ENCODE measurements at places on chromosomes 7 and 10.

DNA sequence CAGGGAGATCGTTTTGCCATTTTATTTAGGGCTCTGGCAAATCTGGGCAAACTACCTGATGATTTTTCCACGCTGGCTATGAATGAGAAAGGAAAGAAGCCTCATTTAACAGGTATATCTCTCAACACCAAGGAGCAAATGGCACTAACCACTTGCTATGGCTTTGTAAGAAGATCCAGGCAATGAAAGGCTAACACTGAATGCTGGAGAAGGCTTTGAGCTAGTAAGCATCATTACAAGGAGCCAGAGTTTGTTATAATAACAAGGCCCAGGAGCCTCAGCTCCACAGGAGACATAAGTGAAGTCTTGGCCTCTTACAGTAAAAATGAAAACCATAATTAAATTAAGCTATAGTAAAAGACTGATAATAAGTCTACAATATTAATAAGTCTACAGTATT, 123.1 kb downstream of the CNOT4 start:
- DNase-seq = no peak

- no peak for DNase-seq
Measured at GRCh38 chr7:76054123-76055120, 6.5 kb downstream of the MDH2 start.

- no peak for DNase-seq
Measured at GRCh38 chr7:39890411-39890810, 59.6 kb upstream of the CDK13 start.

- no peak for DNase-seq
Measured at GRCh38 chr7:27046854-27047549, 48.8 kb downstream of the HOXA1 start.

- DNase-seq = no peak
Measured at GRCh38 chr7:7895004-7895650, 73.5 kb upstream of the GLCCI1 start.

DNA sequence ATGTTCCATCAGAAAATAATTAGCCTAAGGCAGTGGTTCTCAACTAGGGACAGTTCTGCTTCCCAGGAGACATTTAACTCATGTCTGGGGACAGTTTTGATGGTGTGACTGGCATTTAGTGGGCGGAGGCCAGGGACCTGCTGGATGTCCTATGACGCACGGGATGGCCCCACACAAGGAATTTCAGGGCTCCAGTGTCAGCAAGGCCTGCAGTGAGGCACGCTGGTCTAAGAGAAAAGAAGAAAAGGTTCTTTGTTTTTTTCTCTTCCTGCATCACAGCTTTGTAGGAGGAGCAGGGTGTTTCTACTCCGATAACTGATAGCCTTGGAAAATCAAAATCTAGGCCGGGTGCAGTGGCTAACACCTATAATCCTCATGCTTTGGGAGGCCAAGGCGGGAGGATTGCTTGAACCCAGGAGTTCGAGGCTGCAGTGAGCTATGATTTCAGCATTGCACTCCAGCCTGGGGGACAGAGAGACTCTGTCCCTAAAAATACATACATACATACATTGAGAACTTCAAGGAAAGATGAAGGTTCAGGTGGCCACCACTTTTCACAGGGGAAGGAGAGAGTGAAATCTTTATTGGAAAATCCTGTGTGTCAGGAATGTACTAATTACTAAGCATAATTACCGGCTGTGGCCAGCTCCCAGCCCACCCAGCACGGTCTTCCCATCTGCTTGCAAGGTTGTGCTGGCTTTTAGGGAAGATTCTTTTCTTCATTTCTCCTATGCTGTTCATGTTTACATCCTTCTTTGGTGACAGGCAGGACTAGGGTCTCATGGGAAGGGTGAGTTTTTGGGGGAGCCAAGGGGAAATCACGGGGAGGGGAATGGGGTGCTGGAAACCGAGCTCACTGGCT, 150.4 kb downstream of the ACTR3B start:
- DNase-seq = no peak

- DNase-seq = no peak
Measured at GRCh38 chr10:114102256-114102655, 58.6 kb downstream of the ADRB1 start.

DNA sequence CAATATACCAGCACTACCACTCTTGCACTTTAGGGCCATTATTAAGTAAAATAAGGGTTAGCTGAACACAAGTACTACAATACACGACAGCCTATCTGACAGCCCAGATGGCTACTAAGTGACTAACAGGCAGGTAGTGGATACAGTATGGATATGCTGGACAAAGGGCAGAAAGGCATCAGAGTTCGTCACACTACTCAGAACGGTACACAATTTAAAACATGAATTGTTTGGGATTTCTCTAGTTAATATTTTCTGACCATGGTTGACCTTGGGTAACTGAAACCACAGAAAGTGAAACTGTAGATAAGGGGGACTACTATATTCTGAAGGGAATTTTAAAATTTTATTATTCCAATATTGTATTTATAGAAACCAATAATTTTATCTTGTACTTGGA, 101.3 kb upstream of the SKAP2 start:
- DNase-seq = no peak

DNA sequence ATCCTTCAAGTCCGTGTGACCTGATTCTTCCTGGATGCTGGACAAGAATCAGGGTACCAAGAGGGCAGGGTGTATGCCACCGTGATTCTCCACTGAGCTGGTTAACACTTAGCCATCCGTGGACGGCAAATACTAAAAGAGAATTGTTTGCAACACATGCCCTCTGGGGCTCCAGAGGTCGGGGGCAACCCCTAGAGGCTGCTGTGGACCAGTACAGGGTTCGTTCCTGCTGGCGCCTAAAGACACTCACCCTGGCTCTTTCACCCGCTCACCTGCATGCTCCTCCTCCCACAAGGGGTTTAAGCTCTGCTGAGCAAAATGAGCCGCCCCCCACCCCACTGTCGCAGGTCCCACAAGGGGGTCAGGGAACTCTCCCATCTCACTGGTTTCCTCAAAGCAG, 148.7 kb upstream of the ITGB1 start:
- no peak for DNase-seq

Measured in stimulated activated CD4-positive, alpha-beta T cell treated with anti-CD3 and anti-CD28 coated beads, TNF-alpha, amount 100 ng/mL, for 1 hour (primary cell).